Posterior vena cava (tissue), 2 donors: ENCODE measurements at places on chromosomes 1 and 21. TPM values are rescaled to one million over a fixed set of nuclear protein-coding genes. Genes with fewer than 3 reads are reported as not detected.

DNA sequence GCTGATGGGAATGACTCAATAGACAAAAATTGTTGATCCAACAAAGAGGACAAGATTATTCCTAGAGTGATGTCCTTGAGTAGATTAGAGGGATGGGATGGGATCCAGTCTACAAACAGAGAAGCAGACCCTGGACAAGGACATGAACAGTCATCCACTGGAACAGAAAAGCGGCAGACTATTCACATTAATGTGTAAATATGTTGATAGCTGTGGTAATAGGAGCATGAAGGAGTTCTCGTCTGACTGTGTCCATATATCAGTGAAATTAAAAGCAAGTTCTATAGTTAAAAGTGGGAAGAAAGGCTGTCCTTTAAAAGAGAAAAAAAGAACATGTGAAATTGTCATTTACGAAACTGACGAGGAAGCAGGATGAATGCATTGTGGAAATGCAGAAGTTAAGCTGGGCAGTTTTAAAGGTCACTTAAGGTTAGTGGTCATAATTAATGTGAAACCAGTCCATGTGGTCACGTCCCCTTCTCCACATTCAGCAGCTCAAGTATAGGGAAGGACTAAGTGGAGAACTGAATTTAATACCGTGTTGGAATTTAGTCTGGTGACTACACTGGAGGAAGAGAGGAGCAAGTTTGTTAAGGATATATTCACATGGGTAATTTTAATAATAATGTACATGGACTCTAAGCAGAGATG lies 62.1 kb downstream of the PIK3R3 start:
- no peak for DNase-seq

The ZNF281 gene
- 8.9 TPM for total RNA-seq

GRCh38 chr1:117286562-117286961 lies 75.8 kb upstream of the VTCN1 start:
- no peak for DNase-seq

DNA sequence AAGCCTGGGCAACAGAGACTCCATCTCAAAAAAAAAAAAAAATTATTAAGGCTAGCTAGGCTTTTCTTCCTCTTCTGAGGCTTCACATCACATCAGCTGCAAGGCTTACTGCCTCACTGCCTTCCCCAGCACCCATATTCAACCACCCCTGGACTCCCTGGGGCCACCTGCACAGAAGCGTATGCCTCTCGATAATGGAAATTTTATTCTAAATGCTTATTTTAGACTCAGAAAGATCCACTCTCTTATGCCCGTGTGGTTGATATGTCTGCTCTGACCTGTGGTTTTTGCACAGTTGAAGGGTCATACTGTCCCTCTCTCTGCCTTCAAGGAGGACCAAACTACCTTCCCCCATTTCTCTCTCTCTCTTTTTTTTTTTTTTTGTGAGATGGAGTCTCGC lies 1.5 kb upstream of the FCRLA start:
- no peak for DNase-seq

- DNase-seq, result no peak
Observed at GRCh38 chr1:219833214-219833815, 95.0 kb downstream of the SLC30A10 start.

DNA sequence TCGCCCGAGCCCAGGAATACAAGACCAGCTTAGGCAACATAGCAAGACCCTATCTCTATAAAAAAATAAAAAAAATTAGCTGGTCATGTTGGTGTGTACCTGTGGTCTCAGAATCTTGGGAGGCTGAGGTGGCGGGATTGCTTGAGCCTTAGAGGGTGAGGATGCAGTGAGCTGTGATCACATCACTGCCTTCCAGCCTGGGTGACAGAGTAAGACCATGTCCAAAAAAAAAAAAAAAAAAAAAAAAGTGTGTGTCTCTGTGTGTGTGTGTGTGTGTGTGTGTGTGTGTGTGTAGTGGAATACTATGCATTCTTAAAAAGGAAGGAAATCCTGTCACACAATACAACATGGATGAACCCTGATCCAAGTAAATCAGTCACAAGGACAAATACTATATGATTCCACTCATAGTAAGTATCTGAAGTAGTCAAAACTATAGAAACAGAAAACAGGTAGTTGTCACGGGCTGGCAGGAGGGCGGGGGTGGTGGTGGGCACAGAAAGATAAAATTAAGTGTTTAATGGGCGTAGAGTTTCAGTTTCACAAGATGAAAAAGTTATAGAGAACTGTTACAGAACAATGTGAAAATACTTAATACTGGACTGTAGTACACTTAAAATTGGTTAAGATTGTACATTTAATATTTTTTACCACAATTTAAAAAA lies 47.8 kb downstream of the SELENOF start:
- no peak for DNase-seq

The LMX1A gene
- total RNA-seq, result 0.19 TPM

GRCh38 chr1:17023102-17023501 lies 11.4 kb upstream of the ATP13A2 start:
- DNase-seq, result peak; percentile 22

The CAPN8 gene
- not detected for total RNA-seq

The ZBTB48 gene
- total RNA-seq, result 18.6 TPM

DNA sequence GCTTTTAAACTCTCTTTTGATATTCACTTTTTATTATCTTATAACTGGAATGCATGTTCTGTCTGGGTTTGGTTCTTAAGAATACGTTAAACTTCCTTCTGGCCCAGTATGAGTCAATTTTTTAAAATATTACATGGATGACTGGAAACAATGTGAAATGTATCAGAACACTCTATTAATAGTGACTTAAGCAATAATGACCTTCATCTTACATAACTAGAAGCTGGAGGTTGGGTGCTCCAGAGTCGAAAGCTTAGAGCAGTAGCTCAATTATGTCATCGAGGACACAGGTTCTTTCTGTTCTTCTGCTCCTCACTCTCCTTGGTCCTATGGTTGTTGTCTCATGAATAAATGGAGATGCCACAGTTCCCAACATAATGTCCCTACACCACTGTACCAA lies 91.6 kb upstream of the FOXD3 start:
- no peak for DNase-seq

The CD84 gene
- 16.8 TPM for total RNA-seq

DNA sequence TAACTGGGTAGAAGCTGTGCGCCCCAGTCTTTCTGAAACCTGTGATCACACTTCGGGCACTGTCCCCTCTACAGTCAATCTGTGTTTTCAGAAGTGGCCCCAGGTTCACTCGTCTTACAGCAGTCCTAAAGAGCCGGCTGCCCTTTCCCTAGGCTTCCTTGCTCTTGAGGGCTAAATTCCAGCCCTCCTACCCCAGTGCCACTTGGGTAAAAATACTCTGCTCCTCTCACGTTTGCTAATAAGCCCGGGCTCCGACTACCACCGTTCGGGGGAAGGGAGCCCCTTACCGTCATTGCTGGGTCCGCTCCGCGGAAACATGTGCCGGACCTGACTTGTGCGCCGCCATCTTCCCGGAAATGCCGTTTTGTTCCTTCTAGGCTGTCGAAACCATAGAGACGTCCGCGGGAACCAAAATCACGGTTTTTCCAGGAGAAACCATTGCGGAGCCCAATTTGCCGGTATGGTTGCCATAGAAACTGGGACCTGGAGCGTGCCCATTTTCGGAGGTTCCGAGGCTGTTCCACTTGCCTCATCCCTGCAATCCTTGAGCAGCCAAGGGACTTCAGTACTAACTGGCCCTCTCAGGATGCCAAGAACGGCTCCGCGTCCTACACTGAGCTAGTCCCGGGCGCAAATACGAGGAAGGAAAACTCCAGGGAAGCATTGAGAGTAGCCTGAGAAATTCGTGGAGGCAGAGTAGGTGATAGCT lies at the start of gene GPATCH4:
TSS of gene GPATCH4 (minus strand) at position 358 of the 709 bp plus-strand sequence.
- peak; percentile 94 for DNase-seq

The RCSD1 gene
- total RNA-seq, result 14.1 TPM

DNA sequence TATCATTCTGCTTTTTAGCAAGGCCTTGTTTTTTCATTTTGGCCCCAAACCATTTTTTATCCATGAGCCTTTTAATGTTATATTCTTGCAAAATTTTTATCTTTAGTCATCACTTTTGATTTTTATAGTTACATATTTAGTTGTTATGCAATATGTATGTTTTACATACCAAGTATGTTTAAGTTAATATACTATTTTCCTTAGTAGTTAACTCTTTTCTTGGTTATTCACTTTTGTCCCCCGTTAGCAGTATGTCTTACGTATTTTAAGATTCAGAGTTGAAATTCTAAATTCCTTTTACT lies 44.5 kb downstream of the MAGI3 start:
- no peak for DNase-seq

DNA sequence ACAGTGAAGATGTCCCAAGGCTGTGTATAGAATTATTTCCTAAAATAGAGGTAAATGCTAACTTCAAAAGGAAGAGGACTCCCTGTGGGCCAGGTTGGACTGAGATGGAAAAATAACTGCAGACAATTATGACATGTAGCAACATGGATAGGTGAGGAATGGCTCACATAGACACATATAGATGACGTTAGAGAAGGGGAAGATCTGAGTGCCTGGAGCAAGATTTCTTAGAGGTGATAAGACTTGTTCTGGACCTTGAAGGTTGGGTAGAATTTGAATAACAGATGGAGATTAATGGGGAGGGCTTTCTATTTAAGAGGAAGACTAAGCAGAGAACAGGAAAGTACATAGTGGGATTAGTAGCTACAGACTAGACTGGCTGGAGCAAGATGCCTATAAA lies 76.9 kb downstream of the C1orf21 start:
- no peak for DNase-seq

GRCh38 chr1:47786316-47786715 lies 210.9 kb downstream of the TRABD2B start:
- no peak for DNase-seq

DNA sequence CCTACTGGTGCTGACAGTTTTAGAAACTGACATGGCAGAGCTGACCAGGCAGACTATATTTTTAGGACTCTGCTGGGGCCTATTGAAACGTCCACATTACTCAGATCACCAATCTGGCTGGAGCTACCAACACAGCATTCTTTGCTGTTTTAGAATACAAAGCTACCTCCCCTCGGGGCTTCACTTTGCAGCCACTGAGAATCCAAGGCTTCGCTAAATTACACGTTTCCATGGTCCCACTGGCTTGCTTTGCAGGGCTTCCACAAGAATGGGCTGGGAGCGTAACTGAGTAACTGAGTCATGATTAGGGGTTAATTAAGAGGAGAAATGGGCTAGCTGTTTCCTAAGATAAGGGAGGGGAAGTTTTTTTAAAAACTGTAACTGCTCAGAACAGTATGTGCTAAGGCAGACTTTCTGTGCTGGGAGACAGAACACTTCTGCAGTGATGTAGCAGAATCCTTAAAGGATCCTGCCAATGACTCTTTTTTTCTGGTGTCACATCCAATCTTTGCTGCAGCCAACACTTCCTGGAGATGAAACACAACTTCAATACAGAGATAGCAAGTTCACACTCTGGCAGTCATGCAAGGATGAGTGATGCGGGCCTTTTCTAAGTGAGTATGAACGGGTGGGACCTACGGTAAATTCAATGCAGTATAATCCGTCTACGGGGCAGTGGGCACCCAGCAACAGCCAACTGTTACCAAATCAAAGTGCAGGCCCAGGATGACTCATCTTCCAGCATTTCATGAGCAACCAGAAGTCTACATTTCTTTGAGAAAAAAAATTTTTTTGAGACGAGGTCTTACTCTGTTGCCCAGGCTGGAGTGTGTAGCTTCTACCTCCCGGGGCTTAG lies 21.5 kb downstream of the NDUFS5 start:
- DNase-seq, result peak; percentile 89

- DNase-seq, result no peak
Observed at GRCh38 chr1:193181536-193181935, 4.9 kb downstream of the B3GALT2 start.

GRCh38 chr1:79430437-79430836 lies 423.9 kb upstream of the ADGRL4 start:
- no peak for DNase-seq

The CACNA1S gene
- total RNA-seq, result 0.05 TPM

The ALPL gene
- total RNA-seq, result 11.1 TPM

The ADAM15 gene
- 178 TPM for total RNA-seq

DNA sequence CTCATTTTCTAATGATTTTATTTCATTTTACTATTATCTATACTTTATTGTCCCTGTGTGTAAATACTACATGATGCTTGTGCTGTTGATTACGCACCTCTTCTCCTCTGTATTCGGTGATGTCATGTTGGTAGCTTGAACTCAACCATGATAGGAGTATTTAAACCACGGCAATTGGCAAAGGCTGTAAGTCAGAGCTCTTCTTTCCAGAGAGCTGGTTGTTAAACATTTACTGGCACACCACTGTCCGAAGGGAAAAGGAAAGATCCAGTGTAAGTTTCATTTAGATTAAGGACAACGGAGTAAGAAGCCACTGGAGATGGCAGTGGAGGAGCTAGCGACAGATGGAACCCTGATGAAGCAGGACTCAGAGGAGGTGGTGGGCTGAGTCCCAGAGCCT lies 93.4 kb upstream of the KCNE2 start:
- no peak for DNase-seq

DNA sequence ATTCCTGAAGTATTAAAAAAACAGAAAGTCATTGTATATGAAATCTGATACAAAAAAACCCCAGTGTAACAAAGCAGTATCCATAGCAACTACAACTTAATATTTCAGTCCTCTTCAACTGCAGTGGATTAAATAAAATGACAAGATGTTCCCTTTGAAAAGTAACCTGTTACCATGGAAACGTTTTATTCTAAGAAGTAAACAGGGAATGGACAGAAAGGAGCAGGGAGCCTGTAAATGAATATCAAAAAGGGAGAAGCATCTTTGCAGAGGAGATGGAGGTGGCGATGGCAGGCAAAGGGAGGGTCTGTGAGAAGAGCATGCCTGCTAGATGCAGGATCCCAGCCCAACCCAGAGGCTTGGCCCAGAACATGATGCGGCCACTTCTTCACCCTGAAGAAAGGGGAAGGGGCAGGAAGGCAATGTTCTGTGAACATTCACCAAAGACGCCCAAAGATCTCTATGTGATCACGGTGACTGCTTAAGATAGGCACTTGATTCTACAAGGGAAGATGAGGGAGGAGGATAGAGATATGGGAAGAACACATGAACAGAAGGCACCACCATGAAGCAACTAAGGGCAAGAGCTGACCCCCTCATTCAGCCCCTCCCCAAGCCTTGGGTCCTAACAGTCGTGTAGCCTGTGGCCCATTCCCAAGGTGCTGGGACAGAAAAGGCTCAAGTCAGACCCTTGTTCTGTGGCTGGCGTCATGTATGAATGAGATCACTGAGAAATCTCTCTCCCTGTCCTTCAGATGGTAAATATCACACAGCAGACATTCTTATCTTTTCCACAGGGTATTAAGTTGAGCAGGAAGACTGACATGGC lies 200.0 kb downstream of the SLC45A1 start:
- DNase-seq, result no peak

The CCDC27 gene
- not detected for total RNA-seq

- no peak for DNase-seq
Observed at GRCh38 chr21:28818663-28819278, 173.9 kb downstream of the LTN1 start.

The RNF186 gene
- total RNA-seq, result not detected

DNA sequence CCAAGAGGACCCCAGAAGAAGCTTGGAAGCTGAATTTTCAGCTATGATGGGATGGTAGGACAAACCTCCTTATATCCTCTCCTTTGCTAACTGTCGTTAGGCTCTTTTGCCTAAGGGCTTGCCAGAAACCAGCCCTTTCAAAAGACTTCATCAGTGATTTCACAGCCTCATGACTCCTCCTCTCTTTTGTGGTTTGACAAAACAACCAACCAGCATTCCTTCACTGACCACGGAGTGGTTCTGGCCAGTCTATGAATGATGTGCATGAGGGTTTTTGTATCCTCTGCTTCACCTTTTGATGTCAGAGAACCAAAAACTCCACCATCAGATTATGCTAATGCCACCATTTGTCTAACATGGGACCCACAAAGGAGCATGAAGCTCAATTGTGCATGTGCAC lies 116.9 kb upstream of the COA6 start:
- DNase-seq, result no peak

The CFAP107 gene
- not detected for total RNA-seq
